ENCODE measurements at places on chromosomes 2 and 18. TPM values are rescaled to one million over a fixed set of nuclear protein-coding genes. Genes with fewer than 3 reads are reported as not detected.

DNA sequence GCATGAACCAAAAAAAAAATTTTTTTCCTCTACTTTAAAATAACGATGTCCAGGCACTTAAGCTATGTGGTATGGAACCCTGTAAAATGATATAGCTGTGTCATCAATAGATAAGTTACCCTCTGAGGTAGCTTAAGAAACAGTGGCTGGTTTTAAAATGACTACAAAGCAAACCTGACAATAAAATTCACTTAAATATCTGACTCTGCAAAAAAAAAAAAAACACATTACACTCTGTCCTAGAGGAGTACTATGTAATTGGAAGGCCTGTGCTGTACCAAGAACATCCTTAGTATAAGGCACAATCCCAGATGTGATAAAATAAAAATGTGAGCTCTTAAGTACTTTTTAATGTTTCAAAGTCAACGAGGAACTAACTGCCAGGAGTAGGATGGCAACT, 322.4 kb downstream of the ALK start:
- no peak overlapping the region for H3K4me3 ChIP-seq
- peaks cover 31% of the 10 kb centered on the region for H3K4me1 ChIP-seq
- no peak for DNase-seq
- H3K27ac ChIP-seq = no peak overlapping the region
- no peaks in the 10 kb centered on the region for H3K36me3 ChIP-seq
- H3K27me3 ChIP-seq = no peaks in the 10 kb centered on the region

GRCh38 chr2:16871411-16871810, 205.8 kb upstream of the CYRIA start:
- peaks cover 24% of the 10 kb centered on the region for H3K4me1 ChIP-seq
- H3K4me3 ChIP-seq = no peak overlapping the region
- no peaks in the 10 kb centered on the region for H3K36me3 ChIP-seq
- no peak for DNase-seq
- H3K27ac ChIP-seq = no peak overlapping the region
- H3K27me3 ChIP-seq = no peaks in the 10 kb centered on the region

- DNase-seq = no peak
- H3K4me1 ChIP-seq = peaks cover 28% of the 10 kb centered on the region
Observed at GRCh38 chr2:148725564-148725963, 81.0 kb downstream of the EPC2 start.

GRCh38 chr2:191255756-191256312, 10.6 kb downstream of the MYO1B start:
- no peak overlapping the region for H3K4me3 ChIP-seq
- H3K27me3 ChIP-seq = no peaks in the 10 kb centered on the region
- H3K36me3 ChIP-seq = no peaks in the 10 kb centered on the region
- peak overlapping the region; percentile 88 for H3K27ac ChIP-seq

CRYGD gene
- total RNA-seq = 6.3 TPM

Measured in WTC11 (cell line).